Sigmoid colon (tissue), 7 donors: ENCODE measurements at places on chromosomes 5 and 9.

- no peak for DNase-seq
Observed at GRCh38 chr9:111945216-111945615, 48.6 kb downstream of the UGCG start.

- no peak for DNase-seq
Observed at GRCh38 chr5:37121465-37121864, 127.7 kb downstream of the CPLANE1 start.

- DNase-seq = no peak
Observed at GRCh38 chr5:58542709-58543108, 40.2 kb upstream of the RAB3C start.

GRCh38 chr5:133715616-133716015 is 103.3 kb upstream of the FSTL4 start:
- no peak for DNase-seq

DNA sequence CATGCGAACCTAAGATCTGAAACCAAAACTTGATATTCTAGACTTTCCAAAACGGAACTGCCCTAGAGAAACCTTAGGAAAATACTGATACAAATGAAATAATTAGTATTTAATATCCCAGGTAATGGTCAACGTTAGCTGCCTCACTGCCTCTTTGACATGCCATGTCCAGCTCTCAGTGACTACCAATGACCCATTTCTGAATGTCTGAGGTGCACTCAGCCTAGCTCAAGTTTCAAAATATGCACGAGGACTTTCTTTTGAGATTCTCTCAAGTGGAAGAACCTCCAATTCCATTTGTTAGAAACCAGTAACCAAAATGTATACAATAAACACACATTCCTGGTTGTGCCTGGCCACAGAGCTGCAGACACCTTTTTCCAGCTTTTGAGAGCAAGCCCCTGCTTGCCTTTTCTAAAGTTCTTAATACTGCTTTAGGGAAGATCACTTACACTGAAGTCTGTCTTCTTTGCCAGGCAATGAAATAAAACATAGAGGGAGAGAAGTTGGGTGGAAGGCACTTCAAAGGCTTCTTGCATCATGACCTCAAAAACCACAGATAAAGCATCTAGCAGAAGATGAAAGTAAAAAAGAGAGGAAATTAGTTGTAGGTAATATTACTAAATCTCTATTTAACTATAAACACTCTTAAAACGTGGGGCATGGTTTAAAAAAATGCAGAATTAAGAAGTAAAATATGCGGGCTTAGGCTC is 87.9 kb downstream of the MRPS27 start:
- DNase-seq = no peak

GRCh38 chr5:38667499-38667776 is 111.0 kb upstream of the LIFR start:
- no peak for DNase-seq

- DNase-seq = no peak
Observed at GRCh38 chr5:177403102-177403791, 2.8 kb upstream of the PFN3 start.
